Mesenchymal stem cell (in vitro differentiated cells and primary cell): ENCODE measurements at places on chromosomes 2 and 18.

DNA sequence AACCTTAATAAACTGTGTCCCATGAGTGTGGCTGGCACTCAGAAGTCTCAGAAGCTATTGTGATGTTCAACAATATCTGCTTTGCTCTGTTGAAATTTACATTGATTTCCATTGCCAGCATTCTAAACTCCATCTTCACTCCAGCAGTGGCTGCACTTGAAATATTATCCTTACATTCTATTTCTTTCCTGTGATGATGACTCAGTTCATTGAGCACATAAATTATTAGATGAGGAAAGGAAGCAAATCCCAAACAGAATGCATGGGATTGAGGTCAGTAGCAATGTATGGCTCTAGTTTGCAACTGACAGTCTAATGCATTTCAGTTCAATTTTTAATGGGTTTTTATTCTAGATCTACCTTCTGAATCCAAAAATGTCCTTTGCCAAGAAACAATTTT is 92.4 kb upstream of the TTN start:
- H3K4me3 ChIP-seq, result no peak overlapping the region
- no peak for DNase-seq
- H3K27ac ChIP-seq, result no peak overlapping the region
- no peaks in the 10 kb centered on the region for H3K36me3 ChIP-seq

DNA sequence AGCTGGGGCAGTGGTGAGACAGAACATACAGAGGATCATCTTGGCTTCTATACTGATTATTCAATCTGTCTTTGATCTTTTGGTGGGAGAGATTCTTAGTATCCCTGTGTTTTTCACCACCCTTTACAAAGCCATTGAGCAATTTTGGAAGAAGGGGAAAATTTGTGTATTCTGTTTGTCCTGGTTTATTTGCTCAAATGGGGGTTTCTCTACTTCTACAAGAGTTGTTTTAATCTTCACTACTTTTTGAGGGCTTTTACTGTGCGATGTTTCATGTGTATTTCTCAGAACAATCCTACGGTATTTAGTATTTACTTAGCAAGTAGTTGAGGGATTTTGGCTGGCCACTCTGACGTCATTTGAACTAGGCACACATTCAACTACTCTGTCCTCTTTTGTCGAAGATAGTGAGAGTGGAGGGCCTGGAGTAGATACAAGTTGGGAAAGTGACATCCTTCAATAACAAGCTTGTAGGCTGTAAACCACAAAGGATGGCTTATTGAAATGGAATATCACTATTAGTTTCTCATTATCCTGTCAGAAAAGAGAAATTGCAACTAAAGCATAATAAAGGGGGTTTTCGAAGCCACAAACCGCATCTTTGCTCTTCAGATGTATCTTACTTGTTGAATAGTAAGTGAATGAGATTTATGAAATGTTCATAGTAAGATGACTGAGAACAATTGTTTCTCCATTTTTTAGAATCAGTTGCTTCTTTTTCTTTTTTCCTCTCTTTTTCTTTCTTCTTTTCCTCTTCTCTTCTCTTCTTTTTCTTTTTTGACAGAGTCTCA is 24.8 kb downstream of the FMNL2 start:
- DNase-seq, result no peak
- H3K27me3 ChIP-seq, result no peaks in the 10 kb centered on the region
- H3K4me1 ChIP-seq, result no peaks in the 10 kb centered on the region

GRCh38 chr2:203544402-203544801 is 9.3 kb upstream of the RAPH1 start:
- H3K4me1 ChIP-seq, result no peaks in the 10 kb centered on the region
- no peak overlapping the region for H3K27ac ChIP-seq
- H3K36me3 ChIP-seq, result no peaks in the 10 kb centered on the region
- H3K4me3 ChIP-seq, result no peak overlapping the region
- H3K27me3 ChIP-seq, result no peaks in the 10 kb centered on the region

GRCh38 chr2:127535918-127536317 is 435 bp downstream of the MYO7B start:
- peaks cover 41% of the 10 kb centered on the region for H3K27me3 ChIP-seq
- no peak overlapping the region for H3K4me3 ChIP-seq
- peaks cover 2% of the 10 kb centered on the region for H3K4me1 ChIP-seq
- no peak overlapping the region for H3K27ac ChIP-seq
- no peak for DNase-seq

GRCh38 chr18:70276416-70277191 is 12.2 kb upstream of the SOCS6 start:
- H3K27ac ChIP-seq, result no peak overlapping the region
- no peaks in the 10 kb centered on the region for H3K4me1 ChIP-seq
- DNase-seq, result no peak
- no peaks in the 10 kb centered on the region for H3K36me3 ChIP-seq

- no peak overlapping the region for H3K4me3 ChIP-seq
- H3K27ac ChIP-seq, result no peak overlapping the region
- H3K27me3 ChIP-seq, result peaks cover 44% of the 10 kb centered on the region
- DNase-seq, result no peak
- H3K36me3 ChIP-seq, result no peaks in the 10 kb centered on the region
These were observed 14.0 kb downstream of the KIF5C start for GRCh38 chr2:148888986-148889385.

DNA sequence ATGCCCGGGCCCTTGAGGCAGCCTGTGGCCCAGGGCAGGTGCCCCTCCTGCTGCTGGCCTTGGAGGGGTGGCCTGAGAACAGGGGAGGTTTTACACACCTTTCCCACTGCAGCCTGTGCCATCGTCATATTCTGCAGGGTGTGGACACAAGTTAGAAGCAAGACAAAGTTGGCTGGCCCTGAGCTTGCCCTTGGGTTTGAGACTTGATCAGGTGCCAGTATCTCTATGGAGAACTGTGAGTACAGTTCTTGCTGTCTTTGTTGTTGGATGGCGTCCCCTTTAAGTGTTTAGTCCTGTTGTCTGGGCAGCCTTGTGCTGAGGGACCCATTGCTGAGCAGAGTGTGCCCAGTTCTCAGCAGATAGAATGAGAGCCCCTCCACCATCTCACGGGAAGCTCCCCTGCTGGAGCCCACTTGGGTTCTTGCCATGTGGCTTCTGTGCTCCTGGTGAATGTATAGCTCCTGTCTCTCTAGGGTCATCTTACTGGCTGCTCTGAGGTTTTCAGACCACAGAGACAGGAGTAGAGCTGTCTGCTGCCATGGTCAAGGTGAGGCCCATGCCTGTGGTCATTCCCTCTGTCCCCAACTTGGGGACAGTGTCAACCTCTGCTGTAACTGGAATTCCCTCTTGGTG is 115.9 kb downstream of the SH3RF3 start:
- no peaks in the 10 kb centered on the region for H3K27me3 ChIP-seq
- H3K36me3 ChIP-seq, result no peaks in the 10 kb centered on the region
- no peak overlapping the region for H3K4me3 ChIP-seq
- H3K4me1 ChIP-seq, result peaks cover 11% of the 10 kb centered on the region
- DNase-seq, result no peak

- no peak overlapping the region for H3K27ac ChIP-seq
- peak overlapping the region; percentile 93 for H3K4me3 ChIP-seq
- peak; percentile 88 for DNase-seq
These were observed 13.3 kb upstream of the MTIF2 start for GRCh38 chr2:55282110-55282917.
